Activated gamma-delta T cell treated with anti-CD3 and anti-CD28 coated beads, Interleukin-2, amount 50 U/mL, for 16 hours (primary cell): ENCODE measurements at places on chromosomes 1 and 21.

DNA sequence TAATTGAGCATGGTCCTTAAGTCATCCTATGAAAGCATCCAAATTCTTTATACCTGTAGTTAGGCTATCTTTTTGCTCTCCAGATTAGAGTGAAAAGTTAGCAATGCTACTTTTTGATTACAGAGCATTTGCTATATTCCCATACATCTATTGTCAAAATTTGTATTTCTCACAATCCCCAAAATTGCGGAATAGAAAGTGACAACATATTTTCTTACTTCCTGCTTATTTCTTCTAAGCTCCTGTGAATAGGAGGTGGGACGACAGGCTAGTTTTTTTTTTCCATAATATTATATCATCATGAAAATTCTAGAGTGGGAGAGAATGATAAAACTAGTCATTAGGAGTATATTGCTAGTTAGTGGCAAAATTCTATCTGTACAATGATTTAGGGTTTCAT, 264.0 kb upstream of the DPYD start:
- no peak for DNase-seq

GRCh38 chr1:245587435-245588115, 432.8 kb downstream of the KIF26B start:
- DNase-seq, result no peak

GRCh38 chr1:225462714-225463574, 35.1 kb upstream of the LBR start:
- DNase-seq, result no peak

- no peak for DNase-seq
Observed at GRCh38 chr1:165539306-165539705, 4.5 kb upstream of the LRRC52 start.

DNA sequence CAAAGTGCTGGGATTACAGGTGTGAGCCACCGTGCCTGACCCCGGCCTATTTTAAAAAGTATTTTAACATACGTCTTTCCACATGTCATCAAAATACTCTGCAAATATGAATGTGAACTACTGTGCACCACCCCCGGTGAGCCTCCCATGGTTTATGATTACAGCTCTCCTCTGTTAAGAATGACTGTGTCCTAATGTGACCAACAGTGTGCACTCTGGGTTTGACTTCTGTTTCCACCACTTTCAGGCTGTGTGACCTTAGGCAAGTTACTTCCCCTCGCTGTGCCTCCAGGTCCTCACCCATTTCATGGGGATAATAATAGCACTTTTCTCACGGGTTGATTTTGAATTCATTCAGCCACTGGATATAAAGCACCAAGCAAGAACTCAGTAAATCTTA, 14.7 kb downstream of the AMPD2 start:
- no peak for DNase-seq

DNA sequence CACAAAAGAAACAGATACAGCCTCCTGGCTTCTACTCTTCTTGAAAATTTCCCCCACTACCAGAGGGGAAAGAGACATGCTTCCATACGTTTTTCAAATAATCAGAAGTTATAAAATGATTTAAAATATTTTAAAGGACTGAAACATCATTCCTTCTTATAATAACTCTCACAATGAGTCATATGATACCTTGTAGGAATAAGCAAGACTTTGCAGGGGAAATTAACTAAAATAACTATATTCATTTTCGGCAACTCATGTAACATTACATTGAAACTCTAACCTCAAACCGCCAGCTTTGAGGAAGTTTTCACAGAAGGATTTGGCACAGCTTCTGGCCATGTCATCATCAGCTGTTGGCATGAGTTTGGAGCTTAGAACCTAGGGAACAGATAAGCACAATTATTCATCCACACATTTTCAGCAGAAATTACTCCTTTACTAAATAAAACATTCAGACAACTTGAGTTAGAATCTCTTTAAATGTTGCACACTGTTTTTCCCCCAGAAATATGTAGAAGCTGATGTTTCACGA, 85.9 kb downstream of the USP24 start:
- no peak for DNase-seq

DNA sequence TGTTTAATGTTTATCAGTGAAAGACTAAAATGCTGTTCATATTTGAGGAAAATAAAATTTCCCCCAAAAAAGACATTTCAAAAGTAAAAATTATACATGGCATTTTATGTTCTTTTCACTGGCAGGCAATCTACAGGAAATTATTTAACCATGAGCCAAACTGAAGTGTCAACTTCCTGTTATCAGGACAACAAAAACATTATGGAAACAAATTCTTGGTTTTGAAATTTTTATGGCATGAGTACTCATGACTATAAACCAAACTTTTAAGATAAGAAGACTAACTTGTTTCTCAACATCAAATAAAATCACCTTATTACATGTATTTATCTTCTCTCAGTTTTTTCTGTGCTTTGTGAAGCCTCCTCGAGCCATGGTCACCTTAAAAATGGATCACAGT, 698.6 kb downstream of the LTN1 start:
- no peak for DNase-seq

DNA sequence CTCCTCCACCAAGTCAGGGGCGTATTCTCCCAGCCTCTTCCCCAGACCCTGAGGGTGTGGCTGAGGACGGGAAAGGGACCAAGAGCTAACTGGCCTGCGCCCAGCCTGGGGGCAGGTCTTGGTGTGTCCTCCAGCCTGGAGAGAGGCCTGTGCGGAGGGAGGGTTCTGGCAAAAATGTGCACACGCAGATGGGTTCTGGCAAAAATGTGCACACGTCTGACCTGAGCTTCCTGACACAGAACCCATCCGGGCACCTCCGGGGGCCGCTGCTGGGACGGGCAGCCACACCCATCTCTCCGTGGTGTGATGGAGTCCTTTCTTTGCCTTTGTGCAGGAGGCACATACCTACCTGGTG, 23.1 kb upstream of the PKP1 start:
- DNase-seq, result no peak

GRCh38 chr1:241507189-241507863, 12.2 kb downstream of the FH start:
- no peak for DNase-seq

GRCh38 chr1:181514298-181515290, 31.3 kb downstream of the CACNA1E start:
- DNase-seq, result no peak

- DNase-seq, result no peak
Observed at GRCh38 chr1:160945079-160945478, 9.5 kb downstream of the ITLN2 start.

DNA sequence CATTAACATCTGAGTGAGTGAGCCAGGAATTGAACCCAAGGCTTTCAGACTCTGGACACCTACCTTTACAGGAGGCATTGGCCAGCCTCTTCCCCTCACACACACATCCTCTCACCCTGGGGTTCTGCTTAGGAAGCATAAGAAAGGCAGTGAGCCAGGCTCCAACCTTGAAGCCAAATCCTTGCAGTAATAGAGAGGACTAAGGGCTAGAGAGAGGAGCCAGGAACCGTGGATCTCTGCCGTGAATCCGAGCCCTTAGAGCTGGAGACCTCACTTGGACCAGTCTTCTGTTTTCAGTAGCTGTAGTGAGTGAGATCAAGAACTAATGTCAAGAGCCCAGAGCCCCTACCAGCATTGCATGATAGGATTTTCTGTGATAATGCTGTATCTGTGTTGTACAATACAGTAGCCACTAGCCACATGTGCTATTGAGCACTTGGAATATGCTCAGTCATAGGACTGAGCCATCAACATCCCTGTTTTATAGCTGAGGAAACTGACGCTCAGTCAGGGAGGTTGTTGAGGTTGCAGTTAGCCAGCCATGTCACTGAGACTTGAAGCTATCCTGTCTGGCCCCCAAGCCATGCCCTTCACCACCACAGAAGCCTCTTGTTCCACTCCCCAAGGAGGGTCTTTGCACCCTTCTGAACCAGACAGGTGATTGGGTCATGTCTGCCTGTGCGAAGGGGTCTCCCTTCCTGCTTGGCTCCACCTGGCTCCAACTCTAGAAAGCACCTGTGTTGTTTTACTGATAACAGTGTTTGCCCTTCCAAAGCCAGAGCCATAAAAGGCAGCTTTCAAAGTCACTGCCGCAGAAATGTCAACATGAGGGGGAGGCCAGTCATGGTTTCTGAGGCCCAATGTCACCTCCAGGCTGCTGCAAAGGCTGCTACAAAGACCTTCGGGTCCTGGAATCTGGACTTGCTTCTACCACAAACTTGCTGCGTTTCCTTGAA, 101.1 kb upstream of the JUN start:
- DNase-seq, result no peak

GRCh38 chr1:198295225-198295624, 138.4 kb downstream of the NEK7 start:
- DNase-seq, result no peak

DNA sequence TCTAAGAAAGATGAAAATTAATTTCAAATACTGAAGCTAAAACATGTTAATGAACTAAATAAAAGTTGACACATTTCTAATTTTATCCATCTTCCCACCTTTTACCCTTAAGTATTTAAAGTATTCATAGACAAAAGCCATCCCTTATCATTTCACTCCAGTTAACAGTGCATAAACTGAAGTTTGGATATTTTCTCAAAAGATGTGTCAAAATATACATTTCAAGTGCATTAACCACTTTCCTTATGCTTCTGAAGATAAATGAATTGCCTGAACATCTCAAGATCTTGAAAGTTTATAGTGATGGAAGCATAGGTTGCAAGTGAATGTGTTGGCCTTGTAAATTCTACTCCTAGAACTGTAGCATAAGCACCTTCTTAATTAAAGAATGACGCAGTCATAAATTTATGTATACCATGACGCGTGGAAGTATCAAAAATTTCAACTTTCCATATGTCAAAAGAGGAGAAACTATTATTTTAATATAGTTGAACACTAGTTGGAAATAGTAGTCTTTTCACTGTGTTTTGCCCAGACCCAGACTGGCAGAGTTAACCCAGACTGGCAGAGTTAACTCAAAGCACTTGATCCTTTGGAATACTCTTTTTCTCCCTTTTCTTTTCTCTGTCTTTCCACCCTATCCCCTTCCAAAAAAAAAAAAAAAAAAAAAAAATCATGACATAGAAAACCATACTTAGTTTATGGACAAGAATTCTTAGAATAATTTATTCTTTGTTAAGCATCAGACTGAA, 282.6 kb upstream of the C1orf105 start:
- DNase-seq, result no peak

DNA sequence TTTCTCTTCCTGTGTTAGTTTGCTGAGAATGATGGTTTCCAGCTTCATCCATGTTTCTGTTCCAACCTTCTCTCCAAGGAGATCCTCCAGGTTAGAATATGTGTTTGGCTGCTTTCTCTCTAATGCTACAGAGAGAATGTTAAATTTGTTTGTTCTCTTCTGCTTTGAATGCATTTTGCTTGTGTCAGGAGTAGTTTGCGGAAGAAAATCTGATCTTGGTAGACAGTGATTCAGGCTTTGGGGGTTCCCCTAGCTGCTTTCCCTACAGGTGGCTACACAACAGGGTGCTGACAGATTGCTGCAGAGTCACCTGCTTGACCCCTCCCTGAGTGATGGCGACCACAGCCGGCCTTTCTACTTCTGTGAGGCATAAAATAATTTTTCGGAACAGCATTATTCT, 41.8 kb downstream of the MACO1 start:
- no peak for DNase-seq

DNA sequence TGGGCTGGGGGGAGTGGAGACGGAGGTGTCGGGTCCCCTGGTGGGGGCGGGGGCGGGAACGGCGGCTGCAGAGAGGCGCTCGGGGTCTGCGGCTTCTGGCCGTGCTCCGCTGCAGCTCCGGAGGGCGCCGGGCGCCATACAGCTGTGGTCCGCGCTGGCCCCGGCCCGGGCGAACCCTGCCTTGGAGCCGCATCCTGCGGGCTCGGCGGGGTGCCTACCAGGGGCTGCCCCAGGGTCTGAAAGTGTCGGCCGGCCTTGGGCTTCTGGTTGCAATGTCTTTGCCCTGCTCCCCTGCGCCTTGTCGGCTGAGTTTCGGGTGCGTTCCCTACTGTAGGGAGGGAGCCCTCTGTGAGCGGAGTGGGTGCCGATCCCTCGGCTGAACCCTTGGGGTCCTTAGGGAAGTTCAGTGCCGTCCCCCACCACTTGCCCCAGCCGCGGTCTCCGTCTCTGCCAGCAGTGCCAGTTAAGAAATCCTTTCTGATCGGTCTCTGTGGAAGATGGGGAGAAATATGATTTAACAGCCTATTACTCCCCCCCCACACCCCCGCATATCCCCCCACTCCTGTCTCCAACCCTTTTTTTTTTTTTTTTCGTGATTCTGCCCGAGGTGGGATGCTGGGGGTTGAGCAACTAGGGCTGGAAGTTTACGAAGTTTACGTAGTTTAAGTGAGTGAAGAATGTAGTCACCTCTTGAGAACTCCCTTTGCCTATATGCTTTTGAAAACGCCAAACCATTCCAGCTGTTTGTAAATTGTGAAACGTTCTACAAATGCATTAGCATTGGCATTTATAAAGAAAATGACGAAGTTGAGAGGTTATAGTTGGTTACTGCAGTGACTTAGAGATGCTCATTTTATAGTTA, 588 bp downstream of the NEXN start:
- no peak for DNase-seq

GRCh38 chr1:151516031-151516511, 4.9 kb downstream of the CGN start:
- no peak for DNase-seq

- DNase-seq, result no peak
Observed at GRCh38 chr1:99603699-99604560, 42.0 kb upstream of the PALMD start.

DNA sequence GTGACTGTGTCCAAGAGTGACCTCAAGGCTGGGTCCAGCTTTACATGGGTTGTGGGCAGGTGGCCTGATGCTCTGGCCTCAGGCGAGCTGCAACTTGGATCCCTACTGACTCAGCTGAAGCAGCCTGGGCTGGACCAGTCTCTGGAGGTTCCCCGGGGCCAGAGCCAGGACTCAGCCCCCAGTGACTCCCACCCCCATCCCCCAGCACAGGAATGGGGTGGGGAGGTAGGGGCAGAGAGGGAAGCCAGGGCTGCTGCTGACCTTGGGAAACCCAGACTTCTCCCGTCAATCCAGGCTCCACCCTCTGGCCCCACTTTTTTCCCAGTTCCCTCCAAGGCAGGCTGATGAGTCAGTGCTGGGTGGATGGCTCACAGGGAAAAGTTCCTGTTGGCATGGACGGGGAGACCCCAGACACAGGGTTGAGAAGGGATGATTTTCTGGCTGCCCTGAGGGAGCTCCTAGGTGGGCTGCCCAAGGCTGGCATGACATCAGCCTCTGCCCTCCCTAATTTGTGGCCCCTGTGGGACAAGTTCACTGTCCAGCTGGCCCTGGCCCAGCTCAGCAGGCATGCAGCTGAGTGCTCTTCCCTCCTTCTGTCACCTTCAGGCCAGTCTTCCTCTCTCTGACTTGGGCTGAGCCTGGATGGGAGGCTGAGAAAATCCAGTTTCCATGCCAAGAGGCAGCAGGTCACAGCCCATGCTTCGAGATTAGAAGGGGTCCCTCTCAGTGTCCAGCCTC, 2.2 kb downstream of the ZC3H12A start:
- DNase-seq, result no peak
